ENCODE measurements at places on chromosomes 5 and 9. TPM values are rescaled to one million over a fixed set of nuclear protein-coding genes. Genes with fewer than 3 reads are reported as not detected.

SPATA31D1 gene
- total RNA-seq: not detected

SPATA31E1 gene
- not detected for total RNA-seq

KIF4B gene
- total RNA-seq: not detected

ZNF367 gene
- total RNA-seq: 1.9 TPM

ZNF782 gene
- 7.0 TPM for total RNA-seq
